Stimulated activated CD4-positive, alpha-beta T cell treated with anti-CD3 and anti-CD28 coated beads, Interleukin-12 subunit alpha, Interleukin-12 subunit beta, amount 100 ng/mL, for 24 hours (primary cell): ENCODE measurements at places on chromosomes 3 and 15.

- DNase-seq = no peak
Measured at GRCh38 chr15:92906563-92907081, 6.5 kb downstream of the CHD2 start.

- no peak for DNase-seq
Measured at GRCh38 chr3:141949972-141950371, 73.5 kb downstream of the ATP1B3 start.

- DNase-seq = no peak
Measured at GRCh38 chr15:70254311-70254869, 156.7 kb upstream of the TLE3 start.

- DNase-seq = no peak
Measured at GRCh38 chr15:47801522-47801921, 84.2 kb downstream of the SEMA6D start.

DNA sequence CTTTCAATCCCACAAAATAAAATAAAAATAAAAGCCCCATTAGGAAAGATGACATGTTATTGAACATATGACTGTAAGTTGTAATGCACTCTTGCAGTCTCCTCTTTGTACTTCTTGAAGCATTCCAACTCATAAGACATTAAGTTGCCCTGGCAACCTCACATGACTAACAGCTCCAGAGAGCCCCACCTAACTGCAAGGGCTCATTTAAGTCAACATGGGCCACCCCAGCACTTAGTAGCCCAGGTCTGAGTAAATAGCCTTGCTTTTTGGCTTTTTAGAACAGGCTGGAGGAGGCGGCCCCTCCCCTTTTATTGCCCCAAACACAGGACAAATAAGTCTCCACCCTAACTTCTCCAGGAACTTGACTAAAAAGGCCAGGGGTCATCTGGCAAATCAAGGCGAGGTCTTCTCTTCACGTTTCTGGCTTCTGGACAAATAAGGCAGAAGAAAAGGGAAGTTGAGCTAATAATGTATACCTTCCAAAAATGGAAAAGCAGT lies 135.1 kb downstream of the TMCO5A start:
- DNase-seq = no peak

DNA sequence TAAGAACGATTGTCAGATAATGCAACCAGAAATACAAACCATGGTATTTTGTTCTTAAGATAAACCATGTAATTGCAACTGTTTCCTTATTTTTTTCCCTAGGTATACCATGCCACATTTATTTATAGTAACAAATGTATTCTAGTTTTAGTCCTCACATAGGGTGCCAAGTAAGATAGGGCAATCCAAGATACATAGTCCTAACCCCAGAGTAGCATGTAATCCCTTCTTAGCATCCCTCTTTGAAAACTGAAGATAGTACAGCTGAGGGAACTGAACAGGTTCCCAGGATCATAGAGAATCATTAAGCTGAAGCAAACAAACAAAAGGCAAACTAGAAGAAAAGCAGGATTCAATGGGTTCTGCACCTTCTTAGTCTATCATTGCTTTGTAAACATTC lies 24.8 kb downstream of the TRNT1 start:
- DNase-seq = no peak

GRCh38 chr3:112476346-112476745 lies 22.9 kb downstream of the BTLA start:
- DNase-seq = no peak

- no peak for DNase-seq
Measured at GRCh38 chr3:146780251-146780650, 175.1 kb upstream of the PLSCR5 start.

- no peak for DNase-seq
Measured at GRCh38 chr3:36903119-36903882, 41.6 kb downstream of the TRANK1 start.

DNA sequence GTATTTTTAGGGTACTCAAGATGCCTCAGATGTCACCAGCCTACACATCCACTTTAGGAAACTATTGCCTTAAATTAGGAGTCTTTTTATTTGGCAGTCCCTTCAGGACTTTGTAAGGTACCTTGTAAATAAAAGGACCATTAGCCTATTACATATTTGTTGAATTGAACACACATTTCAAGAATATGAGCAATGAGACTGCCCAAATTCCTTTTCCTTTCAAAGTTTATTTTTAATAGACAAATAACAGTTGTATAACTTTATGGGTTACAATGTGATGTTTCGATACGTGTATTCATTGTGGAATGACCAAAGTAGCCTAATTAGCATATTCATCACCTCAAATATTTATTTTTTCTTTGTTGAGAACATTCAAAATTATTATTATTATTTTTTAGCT lies 176.7 kb upstream of the PDZRN3 start:
- no peak for DNase-seq

DNA sequence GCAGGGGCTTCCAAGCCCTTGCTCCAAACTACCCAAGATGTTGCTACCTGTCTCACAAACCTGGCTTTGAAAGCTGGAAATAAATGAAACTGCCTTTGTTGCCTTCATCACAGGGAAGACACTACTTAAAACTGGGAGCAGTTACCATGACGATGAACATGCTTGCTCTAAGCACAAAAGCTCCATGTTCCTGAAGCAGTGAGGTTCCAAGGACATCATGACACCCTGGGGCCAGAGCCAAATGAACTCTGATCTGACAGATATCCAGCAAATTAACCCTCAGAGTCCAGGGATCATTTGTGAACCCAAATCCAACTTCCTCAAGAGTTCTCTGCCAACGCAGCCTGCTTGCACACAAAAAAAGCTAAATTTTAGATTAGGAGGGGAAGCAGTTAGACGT lies 10.7 kb downstream of the TRAIP start:
- DNase-seq = no peak

DNA sequence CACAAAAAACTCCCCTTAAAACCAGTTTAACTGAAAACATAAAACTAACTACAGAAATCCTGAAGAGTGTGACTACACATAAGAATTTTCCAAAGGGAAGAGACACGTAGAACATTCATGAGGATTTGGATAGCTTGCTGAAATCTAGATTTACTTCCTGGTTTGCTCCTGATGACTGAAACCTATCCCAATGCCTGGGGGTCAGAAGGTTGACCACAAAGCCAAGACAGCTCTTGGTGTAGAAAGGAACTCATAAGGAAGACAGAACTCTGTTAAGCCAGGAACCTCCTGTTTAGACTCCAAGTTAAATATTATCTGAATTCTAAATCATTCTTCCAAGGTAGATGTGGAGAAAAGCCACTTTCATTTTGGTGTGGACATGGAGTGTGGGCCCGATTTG lies 92.8 kb downstream of the TFG start:
- no peak for DNase-seq

GRCh38 chr15:81281456-81281735 lies 42.5 kb downstream of the STARD5 start:
- DNase-seq = no peak

DNA sequence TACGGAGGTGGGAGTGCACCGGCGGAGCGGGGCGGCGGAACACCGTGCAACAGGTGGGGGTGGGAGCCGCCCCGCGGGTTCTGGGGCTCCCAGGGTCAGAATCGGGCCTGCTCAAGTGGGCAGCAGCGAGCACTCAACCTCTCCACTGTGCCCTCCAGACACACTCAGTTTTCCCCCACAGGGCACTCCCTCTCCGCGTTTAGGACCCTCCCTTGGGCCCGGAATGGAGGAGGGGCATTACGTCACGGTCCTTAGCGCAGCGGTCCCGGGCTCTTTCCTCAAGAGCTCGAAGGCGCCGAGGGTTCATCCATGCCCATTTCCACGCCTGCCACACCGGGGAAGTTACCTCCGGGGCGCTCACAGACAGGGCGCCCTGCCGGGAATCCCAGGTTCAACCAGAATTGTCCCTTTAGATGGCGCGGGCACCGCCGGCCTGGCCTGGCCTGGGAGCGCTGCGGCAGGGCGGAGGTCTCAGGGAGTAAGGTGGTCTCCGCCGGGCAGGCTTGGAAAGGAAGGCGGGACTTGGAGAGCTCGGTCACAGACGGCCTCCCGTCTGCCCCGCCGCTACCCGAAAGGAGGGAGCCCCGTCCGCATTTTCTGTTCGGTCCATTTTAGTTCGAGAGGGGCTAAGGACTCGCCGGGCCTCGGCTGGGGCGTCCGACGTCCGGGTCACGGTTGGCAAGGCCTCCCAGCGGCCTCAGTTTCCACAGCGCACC lies 5.1 kb downstream of the RNU6-1 start:
- no peak for DNase-seq

DNA sequence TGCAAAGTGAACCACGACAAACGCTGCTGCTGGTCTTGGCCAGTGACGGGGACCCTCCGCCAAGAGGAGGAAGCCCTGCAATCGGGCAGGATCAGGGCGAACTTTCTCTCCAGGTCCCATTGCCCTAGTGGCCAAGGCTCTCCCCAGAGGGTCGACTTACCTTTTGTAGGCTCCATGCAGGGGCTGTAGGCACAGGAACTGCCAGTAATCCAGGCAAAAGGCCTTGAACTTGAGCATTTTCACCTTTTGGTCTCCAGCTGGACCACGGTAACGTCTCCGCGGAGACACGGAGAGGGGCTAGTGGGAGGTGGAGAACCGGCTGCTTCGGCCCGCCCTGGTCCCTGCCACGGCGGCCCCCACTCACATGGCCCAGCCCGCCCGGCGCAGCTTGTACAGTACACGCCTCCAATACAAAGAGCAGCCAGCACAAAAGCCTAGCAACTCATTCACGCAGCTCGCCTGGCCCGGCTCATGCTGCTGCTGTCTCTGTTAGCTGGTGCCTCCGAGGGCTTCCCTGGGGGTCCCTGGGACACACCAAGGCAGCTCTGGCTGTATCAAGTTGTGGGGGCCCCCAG lies 31.0 kb downstream of the IQSEC1 start:
- no peak for DNase-seq

GRCh38 chr15:60172143-60172542 lies 168.0 kb downstream of the FOXB1 start:
- no peak for DNase-seq

DNA sequence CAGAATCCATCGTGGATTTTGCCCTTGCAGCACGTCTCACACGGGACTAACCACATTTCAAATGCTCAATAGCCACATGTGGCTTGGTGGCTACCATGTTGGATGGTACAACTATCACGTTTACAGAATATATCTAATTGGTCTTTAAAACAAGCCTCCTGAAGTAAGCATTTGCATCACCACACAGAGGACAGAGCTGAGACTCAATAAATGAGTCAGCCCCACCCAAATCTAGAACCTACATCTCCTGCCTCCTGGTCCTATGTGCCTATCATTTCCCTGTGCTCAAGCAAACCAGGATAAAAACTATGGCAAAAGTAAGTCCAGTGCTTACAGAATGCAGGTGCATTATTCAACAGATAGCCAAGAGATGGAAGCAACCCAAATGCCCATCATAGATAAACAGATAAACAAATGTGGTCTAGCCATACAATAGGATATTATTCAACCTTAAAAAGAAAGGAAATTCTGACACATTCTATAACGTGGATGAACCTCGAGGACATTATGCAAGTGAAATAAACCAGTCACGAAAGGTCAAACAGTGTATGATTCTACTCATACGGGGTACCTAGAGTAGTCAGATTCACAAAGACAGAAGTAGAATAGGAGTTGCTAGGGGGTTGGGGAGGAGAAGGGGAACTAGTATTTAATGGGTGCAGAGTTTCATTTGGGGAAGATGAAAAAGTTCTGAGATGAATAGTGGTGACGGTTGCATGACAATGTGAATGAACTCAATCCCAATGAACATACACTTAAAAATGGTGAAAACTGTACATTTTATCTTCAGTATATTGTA lies 43.9 kb downstream of the SRGAP3 start:
- DNase-seq = no peak

DNA sequence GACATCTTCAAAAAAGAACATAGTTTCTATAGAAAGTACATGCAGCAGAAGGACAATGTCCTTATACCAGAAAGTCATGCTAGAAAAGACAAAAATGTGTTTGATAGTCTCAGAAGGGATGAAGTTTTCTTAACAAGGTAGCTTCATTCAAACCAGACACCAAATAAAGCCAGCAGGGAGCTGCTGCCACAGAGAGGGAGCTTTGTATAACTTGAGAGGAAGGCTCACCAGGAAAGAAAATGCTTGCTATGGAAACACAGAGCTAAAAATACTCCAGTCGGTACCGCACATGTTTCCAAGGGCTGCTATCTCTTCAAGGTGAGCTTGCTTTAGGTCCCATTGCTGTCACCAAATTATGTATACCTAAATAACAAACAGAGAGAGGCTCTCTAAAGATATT lies 1074.8 kb upstream of the ALCAM start:
- no peak for DNase-seq

DNA sequence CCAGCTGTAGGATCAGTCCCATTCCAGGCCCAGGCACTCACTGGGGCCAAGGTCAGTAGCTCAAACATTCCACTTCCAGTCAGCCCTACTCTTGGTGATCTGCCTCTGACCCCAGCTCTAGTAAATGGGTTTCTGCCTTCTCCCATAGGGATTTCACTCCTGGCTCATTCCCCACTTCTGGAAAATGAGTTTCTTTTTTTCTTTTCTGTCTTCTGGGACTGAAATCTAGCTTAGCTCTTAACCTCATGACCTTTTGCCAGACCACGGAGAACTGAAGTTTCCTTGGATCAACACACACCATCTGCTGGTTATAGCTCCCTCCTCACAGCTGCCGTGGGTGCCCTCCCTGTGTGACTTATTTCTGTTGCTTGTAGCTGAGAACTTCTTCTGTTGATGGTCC lies 21.3 kb downstream of the MME start:
- no peak for DNase-seq

DNA sequence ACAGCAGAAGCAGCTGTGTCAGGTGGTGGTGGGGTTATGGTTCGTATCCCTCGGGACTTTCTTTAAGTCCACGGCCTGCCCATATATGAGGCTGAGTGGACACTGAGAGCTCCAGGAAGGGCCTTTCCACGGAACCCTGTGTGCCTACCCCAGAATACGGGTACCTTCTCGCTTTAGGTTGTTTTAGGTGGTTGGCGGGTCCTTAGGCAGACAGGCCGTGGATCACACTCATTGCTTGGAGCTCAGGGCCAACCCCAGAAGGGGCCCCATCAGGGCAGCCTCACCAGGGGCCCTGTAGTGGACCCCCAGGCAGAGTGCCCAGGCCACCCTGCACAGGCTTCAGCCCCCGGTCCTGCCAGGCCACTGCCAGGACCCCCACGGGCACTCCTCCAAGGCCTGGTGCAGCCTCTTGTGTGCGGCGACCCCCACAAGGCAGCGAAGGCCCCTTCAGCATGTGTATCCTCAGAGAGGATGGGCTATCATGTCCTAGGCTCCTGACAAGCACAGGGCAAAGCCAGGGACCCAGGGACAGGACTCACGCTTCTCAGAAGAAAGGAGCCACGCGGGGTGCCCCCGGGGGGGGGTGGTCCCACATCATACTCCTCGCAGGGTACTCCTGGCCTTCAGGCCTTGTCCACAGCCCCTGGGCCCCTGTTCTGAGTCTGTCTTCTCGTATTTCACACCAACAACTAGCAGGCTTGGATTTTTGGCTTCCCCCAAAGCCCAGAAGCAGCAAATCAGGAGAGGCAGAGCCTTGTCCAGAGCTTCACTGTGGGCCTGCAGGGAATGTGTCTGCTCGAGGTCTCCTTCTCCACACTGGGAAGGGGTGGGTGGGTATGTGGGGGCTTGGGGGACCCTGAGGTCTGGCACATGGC lies 93.4 kb downstream of the LRRK1 start:
- no peak for DNase-seq

DNA sequence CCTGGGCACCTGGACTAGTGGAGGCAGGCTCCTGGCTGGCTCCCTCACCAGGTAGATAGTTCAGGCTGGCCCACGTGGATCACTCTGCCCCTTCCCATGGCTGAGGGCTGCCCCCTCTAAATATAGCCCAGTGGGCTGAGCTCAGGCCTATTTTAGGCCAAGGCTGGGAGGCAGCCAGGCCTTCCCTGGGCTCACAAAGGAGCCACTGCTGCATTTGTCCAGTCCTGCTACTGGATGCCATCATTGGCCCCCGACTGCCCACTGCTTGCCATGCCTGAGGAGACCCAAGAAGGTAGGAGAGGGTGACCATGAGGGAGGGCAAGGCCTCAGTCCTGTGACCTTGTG lies at the start of gene LSMEM2:
Gene LSMEM2 (plus strand): TSS at position 208 of the 345 bp plus-strand sequence. CDS start 27 bp downstream, at position 235.
- DNase-seq = no peak

- no peak for DNase-seq
Measured at GRCh38 chr15:38212729-38213351, 39.8 kb upstream of the SPRED1 start.
